ENCODE measurements at places on chromosomes 6 and 20.

DNA sequence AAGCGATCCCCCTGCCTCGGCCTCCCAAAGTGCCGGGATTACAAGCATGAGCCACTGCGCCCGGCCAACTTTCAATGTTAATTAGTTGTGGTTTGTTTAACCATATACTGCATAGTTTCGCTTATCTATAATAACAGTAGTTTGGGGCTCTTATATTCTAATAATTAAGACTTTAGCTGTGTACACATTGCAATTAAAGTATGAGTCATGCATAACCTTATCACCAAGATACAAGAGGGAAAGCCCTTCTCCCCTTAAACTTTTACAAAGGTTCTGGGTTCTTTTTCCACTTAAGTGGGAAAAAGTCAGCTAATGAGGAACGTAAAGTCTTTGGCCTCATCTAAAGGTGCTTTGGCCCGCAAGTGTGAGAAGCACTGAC is 3.2 kb upstream of the MCCD1 start:
- DNase-seq: no peak

GRCh38 chr6:117396228-117396627 is 29.5 kb downstream of the ROS1 start:
- DNase-seq: no peak

DNA sequence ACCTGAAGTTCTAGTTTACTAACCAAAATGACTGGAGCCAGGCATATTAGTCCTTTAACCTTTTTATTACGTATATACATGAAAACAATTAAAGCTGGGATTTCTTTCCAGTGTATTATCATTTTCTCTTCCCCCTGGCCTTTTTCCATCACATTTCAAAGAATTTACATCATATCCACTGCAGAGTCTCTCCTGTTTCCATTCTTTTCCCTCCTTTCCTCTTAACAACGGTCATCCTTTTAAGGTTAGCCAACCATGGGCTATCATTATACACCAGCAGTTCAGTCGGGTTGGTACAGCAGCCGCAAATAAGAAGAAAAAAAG is 104.6 kb downstream of the TFAP2A start:
- DNase-seq: no peak

DNA sequence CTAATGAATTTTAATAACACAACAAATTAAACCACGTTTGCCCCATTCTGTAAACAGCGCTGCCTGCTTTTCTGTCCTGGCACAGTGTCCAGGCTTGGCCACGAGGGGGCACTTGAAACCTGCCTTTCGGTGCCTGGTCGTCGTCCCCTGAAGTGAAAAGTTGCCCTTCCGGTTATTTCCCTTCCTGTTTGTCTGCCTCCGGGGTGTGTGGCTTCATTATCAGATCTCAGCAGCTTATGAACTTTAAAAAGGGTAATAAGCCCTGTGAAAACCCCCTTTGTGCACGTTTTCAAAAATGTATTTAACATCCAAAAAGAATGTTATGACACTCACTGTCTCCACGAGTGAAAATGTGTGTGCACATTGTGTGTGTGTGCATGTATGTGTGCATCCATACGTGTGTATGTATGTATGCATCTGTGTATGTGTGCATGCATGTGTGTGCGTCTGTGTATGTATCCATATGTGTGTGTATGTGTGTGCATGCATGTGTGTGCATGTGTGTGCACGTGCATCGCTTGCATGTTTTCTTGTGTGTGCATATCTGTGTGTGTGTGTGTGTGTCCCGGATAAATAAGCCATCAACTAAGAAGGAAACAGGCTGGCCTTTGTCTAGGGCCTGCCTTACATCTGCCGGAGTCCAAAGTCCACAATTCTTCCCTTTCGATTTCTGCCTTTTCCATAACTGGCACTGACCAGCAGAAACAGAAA is 358.4 kb downstream of the THBS2 start:
- peak; percentile 43 for DNase-seq

DNA sequence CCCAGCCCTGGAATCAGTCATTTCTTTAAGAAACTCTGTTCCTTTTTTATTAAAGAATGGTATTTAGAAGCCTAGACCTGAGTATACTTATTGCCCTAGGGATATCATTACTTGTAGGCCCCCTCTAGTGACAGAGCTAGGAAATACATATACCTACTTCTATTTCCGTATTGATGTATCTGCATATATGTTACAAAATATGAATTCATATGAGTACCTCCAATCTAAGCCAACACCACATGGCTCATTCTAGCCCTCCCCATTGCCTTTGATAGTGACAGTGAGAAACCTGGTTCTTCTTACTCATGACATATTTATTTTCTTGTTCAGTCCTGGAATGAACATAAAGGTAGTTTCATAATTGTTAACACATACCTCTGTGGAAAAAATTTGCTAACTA is 137.2 kb downstream of the FARS2 start:
- DNase-seq: no peak

GRCh38 chr6:1367771-1368170 is 21.6 kb upstream of the FOXF2 start:
- DNase-seq: no peak

- DNase-seq: no peak
Observed at GRCh38 chr6:30800871-30801270, 56.5 kb upstream of the IER3 start.

- DNase-seq: no peak
Observed at GRCh38 chr20:955656-956055, 39.5 kb upstream of the ANGPT4 start.

All from NCI-H510A (cell line).